ENCODE measurements at places on chromosomes 7 and 10.

DNA sequence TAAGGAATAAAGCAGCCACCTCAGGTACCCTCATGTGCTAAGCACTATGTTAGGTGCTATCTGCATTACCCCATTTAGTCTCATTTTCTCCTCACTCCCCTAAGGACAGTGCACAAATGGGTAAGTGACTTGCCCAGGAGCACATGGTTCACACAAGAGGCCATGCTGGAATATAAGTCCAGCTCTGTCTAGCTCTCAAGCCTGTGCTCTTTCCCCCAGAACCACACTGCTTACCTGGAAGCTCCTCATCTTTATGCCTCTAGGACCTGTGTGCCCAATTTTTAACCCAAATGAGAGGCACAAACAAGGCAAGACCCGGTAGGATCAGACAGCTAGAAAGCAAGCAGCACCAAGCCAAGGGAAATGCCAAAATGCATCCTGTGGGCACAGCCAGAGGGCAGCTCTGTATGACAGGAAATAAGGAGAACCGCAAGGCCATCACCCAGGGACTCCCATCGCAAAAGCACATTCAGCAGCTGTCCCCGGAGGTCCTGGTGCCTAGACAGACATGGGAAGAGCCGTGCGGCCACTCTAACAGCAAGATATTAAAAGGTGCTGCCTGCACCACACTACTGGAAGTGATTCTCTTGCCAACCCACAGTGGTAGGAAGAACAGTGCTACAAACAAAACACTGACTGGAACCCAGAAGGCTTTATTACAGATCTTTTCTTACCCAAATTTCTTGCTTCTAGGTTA is 88.1 kb downstream of the GSAP start:
- DNase-seq: no peak

- DNase-seq: no peak
Observed at GRCh38 chr10:12279281-12279680, 70.1 kb upstream of the CAMK1D start.

DNA sequence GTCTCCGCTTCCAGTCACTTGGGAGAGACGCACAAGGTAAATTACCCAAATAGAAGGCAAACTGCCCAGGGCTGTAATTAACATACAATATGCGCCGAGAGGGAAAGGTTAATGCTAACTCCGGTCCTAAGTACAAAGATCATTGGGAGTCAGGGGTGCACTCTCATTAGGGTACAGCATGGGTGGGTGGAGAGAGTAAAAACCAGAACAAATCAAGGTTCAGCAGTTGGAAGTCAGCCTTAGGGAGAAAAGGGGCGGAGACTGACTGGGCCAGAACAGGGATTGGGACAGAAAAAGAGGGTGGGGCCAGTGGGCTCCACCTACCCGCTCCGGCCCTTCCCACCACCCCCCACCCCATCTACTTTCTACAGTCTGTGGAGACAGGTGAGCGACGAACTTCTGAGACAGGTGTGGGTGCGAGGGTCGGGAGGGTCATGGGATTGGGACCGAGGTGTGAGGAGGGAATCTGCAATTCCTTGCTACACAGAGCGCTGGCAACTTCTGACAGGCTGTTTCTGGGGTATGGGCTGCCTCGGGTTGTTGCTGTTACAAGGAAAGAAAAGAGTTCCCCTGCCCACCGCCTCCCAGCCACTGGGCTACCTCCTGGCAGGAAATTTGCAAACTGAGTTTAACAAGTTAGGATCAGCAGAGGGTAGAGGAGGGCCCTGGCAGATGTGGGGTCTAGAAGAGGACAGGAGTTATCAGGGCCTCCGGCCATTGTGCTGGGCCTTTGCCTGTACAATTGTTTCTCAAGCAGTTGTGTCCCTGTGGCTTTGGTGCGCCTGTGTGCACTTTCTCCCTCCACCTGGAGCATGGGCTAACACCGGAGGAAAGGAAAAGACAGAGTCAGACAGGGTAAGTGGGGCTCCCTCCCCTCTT is at the start of gene TMEM139:
TMEM139 (plus strand) TSS at position 368 of the 879 bp plus-strand sequence. CDS start 1,000 bp downstream, outside the sequence.
- no peak for DNase-seq

DNA sequence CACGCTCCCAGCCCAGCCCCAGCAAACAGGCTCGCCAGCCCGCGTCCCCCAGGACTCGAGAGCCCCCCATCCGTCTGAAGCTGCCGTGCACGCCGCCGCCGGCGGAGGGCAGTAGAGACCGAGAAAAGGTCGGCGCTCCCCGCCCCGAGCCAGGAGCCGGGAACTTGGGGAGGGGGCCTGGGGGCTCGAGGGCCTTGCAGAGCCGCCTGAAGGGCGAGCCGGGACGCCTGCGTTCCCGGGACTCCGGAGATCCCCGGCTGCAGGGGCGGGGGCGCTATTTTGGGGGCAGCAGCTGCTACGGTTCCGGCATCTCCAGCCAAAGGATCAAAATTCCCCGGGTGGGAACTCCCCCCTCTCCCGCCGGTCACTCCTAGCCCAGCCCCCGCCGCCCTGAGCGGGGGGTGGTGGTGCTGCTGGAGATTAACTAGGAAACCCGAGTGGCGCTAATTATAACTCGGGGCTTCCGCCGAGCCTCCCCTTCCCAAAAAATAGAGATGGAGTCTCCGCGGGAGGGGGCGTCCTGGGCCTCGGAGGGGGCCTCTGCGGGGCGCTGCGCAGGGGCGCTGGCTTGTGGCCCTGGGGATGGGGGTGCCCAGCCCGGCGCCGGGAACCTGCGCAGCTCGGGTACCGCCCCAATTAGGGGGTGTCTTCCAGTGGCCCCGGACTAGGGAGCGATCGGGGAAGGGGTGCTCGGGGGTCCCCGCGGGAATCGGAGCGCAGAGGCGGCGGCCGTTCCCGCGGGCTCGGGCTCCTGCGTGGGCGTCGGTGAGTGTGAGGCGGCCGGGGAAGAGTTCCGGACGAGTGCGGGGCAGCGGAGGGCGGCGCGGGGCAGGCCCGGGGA is 608 bp downstream of the ACHE start:
- no peak for DNase-seq

DNA sequence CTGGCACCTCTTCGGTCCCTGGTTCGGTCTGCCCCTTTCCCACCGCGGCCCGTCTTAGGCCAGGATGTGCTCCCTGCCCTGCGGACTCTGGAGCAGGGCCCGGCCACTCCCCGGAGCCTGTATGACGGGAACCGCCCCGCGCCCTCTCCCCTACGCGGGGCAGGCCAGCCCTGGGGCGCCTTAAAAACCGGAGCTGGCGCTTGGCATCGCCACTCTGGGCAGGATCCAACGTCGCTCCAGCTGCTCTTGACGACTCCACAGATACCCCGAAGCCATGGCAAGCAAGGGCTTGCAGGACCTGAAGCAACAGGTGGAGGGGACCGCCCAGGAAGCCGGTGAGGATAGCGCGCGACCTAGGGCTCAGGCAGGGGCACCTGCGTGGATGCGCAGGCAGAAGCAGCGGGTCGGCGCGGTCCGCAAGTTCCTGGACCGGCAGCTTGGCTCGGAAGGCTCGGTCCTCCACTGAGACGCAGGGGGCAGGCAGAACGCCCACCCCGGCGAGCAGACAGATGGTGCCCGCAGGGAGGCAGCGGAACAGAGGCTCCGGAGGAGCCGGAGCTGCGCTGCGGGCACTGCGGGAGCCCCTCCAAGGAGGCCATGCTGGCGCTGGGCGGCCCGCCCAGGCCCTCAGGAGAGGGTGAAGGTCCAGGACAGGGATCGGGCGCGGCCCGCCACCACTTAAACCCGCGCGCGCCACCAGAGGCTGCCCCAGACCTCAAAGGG is at the start of gene ADIRF:
ADIRF (plus strand) TSS at position 212 of the 723 bp plus-strand sequence; CDS start at position 275, 63 bp downstream.
- DNase-seq: no peak

- DNase-seq: no peak
Observed at GRCh38 chr7:21548491-21548890, 5.7 kb downstream of the DNAH11 start.

GRCh38 chr7:14937581-14937980 is 35.0 kb upstream of the DGKB start:
- DNase-seq: no peak

GRCh38 chr10:101294109-101294508 is 59.9 kb upstream of the BTRC start:
- no peak for DNase-seq

- no peak for DNase-seq
Observed at GRCh38 chr10:34758447-34758996, 56.6 kb downstream of the PARD3 start.

- no peak for DNase-seq
Observed at GRCh38 chr10:106982268-106982667, 182.2 kb downstream of the SORCS1 start.

DNA sequence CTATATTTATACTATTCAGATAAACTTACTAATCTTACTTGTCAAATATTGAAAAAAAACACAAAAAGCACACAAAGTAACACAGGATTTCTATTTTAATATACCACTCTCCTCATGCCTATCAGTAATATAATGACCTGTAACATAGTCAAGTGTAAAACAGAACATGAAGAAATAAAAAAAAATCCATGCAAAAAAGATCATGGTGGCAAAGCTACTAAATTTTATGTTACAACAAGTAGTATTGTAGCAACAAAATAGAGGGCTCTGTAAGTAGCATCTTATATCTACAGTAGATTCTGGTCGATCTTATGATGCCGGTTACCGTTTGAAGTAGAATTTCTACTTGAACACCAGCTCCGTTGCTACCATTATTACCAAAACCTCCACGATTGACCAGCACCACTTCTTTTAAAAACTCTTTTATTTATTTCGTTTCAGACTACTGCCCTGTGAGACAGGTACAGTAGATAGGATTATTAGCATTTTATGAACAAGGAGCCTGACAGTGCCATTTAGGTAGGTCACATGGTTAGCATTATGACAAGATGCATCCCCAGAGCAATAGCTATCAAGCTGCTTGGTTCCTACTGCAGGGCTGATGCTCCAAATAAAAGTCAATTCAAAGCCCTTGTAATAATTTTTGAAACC is 2.1 kb downstream of the CPED1 start:
- DNase-seq: no peak

DNA sequence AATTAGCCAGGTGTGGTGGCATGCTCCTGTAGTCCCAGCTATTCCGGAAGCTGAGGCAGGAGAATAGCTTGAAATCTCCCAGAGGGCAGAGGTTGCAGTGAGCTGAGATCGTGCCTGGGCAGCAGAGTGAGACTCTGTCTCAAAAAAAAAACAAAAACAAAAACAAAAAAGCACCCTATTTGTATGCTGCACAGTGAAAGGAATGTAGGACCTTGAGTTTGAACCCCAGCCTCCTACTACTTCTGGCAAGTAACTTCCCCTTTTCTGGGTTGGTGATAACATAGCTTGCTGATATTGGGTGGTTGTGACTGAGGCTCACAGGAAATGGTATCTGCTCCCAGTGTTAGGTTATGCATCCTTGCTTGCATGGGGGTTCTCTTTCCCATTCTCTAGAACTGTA is 205.3 kb downstream of the BUB3 start:
- DNase-seq: no peak

GRCh38 chr7:143397710-143398530 is 10.7 kb downstream of the EPHA1 start:
- DNase-seq: no peak

- DNase-seq: no peak
Observed at GRCh38 chr7:129356176-129356575, 78.1 kb upstream of the STRIP2 start.

- DNase-seq: no peak
Observed at GRCh38 chr7:50507898-50508470, 57.2 kb downstream of the DDC start.

GRCh38 chr7:2537981-2538851 is 17.1 kb downstream of the BRAT1 start:
- no peak for DNase-seq

- no peak for DNase-seq
Observed at GRCh38 chr10:113858541-113858940, 4.1 kb downstream of the NHLRC2 start.

- no peak for DNase-seq
Observed at GRCh38 chr10:3372281-3372680, 199.7 kb upstream of the PITRM1 start.

GRCh38 chr10:3757638-3758490 is 27.1 kb downstream of the KLF6 start:
- DNase-seq: peak; percentile 56

DNA sequence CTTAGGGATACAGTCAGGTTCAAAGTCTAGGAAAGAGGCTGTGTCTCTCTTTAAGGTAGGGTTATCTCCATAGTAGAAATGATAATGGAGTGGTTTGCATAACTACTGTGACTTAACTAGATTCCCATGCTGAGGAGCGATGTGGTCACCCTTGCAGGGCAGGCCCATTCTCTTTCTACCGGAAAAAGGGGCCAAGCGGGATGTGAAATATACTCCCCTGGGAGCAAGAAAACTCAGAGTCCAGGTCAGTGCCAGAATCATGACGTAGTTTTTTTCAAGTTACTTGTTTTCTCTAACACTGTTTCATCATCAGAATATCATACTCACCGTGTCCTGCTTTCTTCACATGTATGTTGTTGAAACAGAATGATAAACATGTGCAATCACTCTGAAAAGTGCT is 649.0 kb upstream of the ANKRD30A start:
- DNase-seq: no peak

DNA sequence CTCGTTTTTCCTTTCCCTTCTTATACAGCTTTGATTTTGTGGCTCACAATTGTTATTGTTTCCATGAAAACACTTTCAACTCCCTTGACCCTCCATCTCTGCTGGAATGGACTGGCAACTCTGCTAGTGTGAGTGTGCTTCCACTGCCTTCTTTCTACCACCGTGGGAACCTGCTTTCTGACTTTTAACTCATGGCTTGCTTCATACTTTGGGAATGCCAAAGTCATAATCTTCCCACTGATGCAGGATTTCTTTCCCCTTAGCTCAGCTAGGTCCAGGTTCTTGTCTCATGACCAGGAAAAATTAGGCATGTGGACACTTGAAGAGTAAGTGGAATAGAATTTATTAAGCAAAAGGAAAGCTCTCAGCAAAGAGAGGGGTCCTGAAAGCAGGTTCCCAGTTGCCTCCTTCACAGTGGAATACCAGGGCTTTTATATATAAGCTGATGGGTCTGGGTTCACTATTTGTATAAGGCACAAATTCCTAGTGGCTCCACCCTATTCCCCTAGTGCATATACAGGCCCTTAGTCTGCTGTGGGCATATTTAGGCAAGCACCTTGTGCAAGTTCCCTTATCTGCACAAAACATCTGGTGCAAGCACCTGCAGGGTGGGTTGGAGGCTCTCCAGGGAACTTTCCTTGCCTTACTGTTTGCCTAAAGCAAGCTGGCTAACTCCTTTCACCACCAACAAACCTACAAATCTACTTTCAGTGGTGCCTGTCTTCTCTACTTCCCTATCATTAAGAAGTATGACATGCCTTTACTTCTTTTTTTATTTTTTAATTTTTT is 119.5 kb downstream of the CFAP58 start:
- DNase-seq: no peak

DNA sequence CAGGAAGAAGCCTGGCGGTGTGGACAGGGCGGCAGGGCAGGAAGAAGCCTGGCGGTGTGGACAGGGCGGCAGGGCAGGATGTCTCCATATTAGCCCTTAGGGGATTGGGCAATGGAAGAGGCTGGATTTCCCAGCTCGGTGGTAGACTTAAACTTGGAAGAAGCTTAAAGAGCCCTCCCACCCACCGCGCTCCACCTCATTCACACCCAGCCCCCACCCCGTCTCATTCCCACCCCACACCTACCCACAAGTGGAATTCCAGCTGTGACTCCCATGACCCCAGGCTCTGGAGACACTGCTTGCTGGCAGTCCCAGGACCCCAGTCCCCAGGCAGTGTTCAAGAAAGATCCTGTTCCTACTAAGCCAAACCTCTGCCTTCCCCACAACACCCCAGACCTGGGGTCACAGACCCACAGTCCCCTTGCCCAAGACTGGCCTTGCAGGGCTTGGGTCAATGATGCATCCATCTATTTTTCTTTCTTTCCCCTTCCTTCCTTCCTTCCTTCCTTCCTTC is 34.0 kb downstream of the SPDYE6 start:
- no peak for DNase-seq

GRCh38 chr7:19239951-19240350 is 94.7 kb upstream of the FERD3L start:
- no peak for DNase-seq

- DNase-seq: no peak
Observed at GRCh38 chr7:1948301-1948796, 278.3 kb downstream of the ELFN1 start.

All from activated T-helper 1 cell treated with Interleukin-2 at 50 U/mL for 16 hours (primary cell).